Fibroblast of lung (primary cell): ENCODE measurements at places on chromosomes 5 and 9. TPM values are rescaled to one million over a fixed set of nuclear protein-coding genes. Genes with fewer than 3 reads are reported as not detected.

RORB gene
- 2.1 and 4.3 TPM in 2 replicates for total RNA-seq

C5orf63 gene
- 3.6 and 4.0 TPM in 2 replicates for total RNA-seq

GNA14 gene
- total RNA-seq: 0.26 and 0.50 TPM in 2 replicates

ANKRD31 gene
- total RNA-seq: 0.26 and 0.33 TPM in 2 replicates

PAX5 gene
- not detected in 2 replicates for total RNA-seq

PCDHGA7 gene
- 2.8 and 6.8 TPM in 2 replicates for total RNA-seq

SLC4A9 gene
- not detected in 2 replicates for total RNA-seq

DNA sequence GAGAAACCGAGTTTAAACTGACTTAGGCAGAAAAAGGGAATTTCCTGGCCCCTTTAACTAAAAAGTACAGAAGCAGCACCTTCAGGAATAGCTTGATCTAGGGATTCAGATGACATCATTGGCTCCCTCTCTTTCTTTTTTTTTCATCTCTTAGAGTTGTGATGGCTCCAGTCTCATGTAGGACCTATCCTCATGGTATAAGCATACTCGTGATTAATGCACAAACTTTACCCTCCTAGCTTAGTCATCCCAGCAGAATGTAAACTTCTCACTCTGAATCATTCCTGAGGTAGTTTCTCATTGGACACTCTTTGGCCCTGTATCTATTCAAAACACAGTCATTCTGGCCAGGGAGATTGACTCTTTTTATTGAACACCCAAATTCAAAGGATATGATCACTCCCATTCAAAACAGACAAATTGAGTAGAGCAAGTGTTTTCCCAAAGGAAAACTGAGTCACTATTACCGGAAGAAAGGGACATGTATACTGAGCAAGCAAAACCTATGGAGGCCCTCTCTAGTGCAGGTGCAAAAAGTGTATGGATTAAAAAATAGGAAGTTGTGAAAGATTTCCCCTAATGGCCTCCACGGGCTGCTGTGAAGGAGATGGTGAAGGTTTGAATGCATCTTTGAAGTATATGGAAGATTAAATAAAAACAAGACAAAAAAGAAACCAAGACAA lies 27.6 kb upstream of the SMIM23 start:
- no peaks in the 10 kb centered on the region for H3K36me3 ChIP-seq
- peak; percentile 96 for DNase-seq
- no peaks in the 10 kb centered on the region for H3K27me3 ChIP-seq
- peaks cover 5% of the 10 kb centered on the region for H3K4me1 ChIP-seq
- H3K4me3 ChIP-seq: no peak overlapping the region

- no peak overlapping the region for H3K4me3 ChIP-seq
- H3K4me1 ChIP-seq: no peaks in the 10 kb centered on the region
- DNase-seq: no peak
- H3K27ac ChIP-seq: no peak overlapping the region
These were observed 540.3 kb downstream of the HINT1 start for GRCh38 chr5:130624805-130625204.

- no peaks in the 10 kb centered on the region for H3K4me1 ChIP-seq
- no peaks in the 10 kb centered on the region for H3K36me3 ChIP-seq
- DNase-seq: peak; percentile 90
- H3K27me3 ChIP-seq: peaks cover 8% of the 10 kb centered on the region
- H3K4me3 ChIP-seq: no peak overlapping the region
These were observed 130.3 kb downstream of the PAX5 start for GRCh38 chr9:36903541-36904435.

DNA sequence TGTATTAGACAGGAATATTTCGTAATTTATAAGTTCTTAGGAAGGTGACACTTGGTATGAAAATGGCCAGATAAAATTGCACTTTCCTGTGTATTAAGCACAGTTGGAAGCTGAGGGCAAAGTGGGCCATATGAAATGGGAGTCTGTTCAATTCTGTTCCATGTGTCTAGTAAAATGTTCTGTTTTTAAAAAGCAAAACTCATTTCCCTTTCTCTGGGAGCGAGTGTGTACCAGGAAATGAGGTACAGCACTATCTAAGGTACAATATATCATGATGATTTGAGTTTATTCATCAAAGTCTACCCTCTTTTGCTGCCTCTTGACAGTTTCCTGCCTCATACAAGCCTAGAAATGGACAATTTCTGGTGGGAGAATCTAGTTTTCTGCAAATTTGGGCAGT lies 51.2 kb upstream of the KCNN2 start:
- H3K4me3 ChIP-seq: no peak overlapping the region
- H3K27me3 ChIP-seq: no peaks in the 10 kb centered on the region

GRCh38 chr5:98187945-98188344 lies 585.5 kb upstream of the RGMB start:
- H3K4me3 ChIP-seq: no peak overlapping the region
- peak; percentile 63 for DNase-seq
- H3K36me3 ChIP-seq: no peaks in the 10 kb centered on the region
- H3K4me1 ChIP-seq: peaks cover 4% of the 10 kb centered on the region
- H3K27me3 ChIP-seq: no peaks in the 10 kb centered on the region

- no peak overlapping the region for H3K27ac ChIP-seq
- no peaks in the 10 kb centered on the region for H3K36me3 ChIP-seq
- peak; percentile 41 for DNase-seq
- no peaks in the 10 kb centered on the region for H3K27me3 ChIP-seq
These were observed 23.2 kb upstream of the PSAT1 start for GRCh38 chr9:78273761-78274160.

- no peak overlapping the region for H3K4me3 ChIP-seq
- no peak overlapping the region for H3K27ac ChIP-seq
- no peaks in the 10 kb centered on the region for H3K4me1 ChIP-seq
These were observed 165.7 kb downstream of the SLCO4C1 start for GRCh38 chr5:102130386-102130785.

- H3K36me3 ChIP-seq: no peaks in the 10 kb centered on the region
- no peaks in the 10 kb centered on the region for H3K27me3 ChIP-seq
- H3K27ac ChIP-seq: no peak within 1 kb of the TSS
- no peak for DNase-seq
- no peak within 1 kb of the TSS for H3K4me3 ChIP-seq
- no peaks in the 10 kb centered on the region for H3K4me1 ChIP-seq
These were observed at the start of gene PCDHB4 for GRCh38 chr5:141121563-141121962. PCDHB4 (plus strand) TSS chr5:141121818; CDS start chr5:141121999, 181 bp downstream.

GRCh38 chr5:135988546-135988945 lies 33.8 kb upstream of the LECT2 start:
- no peak overlapping the region for H3K4me3 ChIP-seq
- no peak overlapping the region for H3K27ac ChIP-seq

DNA sequence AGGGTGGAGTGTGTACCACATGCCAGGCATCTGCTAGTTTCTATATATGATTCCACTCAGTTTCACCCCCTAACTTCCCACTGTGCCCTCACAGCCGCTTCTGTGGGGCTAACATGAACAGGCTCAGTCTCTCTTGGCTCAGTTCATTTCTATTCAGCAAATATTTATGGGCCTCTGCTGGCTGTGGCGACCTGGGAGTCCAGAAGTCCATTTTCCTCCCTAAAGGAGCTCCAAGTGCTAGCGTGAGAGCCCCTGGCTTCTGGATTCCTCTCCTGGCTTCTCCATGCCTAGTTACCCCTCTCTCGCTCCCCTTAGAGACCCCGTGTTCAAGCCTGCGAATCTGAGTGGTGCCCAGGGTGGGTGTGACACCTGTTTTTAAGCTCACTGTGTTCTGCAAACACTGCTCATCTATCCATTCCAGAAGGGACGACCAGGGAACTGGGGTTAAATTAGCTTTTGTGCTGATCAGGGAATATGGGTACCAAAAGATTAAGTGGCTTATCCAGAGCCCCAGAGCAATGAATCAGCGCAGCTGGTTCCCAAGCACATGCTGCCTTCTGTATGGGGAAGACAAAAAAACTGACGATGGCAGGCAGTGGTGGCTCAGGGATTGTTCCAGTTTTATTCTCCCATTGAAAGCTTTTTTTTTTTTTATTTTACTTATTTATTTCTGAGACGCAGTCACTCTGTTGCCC lies 57.6 kb downstream of the HMCN2 start:
- no peak overlapping the region for H3K4me3 ChIP-seq
- peaks cover 8% of the 10 kb centered on the region for H3K4me1 ChIP-seq
- no peaks in the 10 kb centered on the region for H3K36me3 ChIP-seq
- H3K27me3 ChIP-seq: peaks cover 8% of the 10 kb centered on the region
